ENCODE measurements at places on chromosomes 6 and 20.
A peak's percentile ranks its signal among the peaks of the same experiment; 100 is the strongest.

- DNase-seq = no peak
Observed at GRCh38 chr20:3248167-3248992, 9.4 kb upstream of the SLC4A11 start.

GRCh38 chr6:37538107-37538506 lies 38.4 kb upstream of the CCDC167 start:
- DNase-seq = no peak

DNA sequence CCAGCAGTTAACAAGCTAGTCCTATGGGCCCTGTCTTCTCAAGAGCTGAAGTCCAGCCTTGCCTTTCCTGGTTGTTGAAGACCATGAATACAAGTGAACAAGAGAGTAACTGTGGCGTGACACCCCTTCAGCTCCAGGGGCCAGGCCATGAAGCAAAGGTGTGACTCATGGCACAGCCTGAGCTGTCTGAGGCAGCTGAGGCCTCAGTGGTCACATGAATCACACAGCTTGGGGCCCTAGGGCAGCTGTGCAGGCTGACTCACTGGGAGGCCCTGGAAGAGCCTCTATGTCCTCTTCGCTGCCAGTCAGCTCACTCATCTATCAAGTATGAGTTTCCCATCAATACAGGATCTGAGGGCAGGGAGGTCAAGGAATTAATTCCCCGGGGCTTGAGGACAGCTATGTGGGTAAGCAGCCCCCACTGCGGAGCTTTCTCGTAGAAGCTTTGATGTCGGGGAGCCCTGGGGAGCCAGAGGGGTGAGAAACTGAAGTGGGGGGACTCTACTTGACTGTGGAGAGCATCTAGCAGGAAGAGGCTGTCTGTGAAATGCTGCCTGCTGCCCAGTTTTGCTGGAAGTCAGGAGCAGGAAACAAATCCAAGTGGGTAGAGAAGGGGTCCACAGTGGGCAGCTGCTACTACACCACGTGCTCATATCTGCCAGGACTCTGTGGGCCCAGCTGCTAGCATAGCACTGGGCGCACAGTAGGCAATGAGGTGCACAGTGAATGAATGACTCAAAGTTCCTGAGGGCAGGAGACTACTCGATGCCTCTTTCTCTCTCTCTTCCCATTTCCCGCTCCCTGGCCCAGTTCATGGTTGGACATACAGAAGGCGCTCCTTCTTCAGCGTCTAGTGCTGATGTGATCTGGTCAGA lies 13.7 kb upstream of the FAM83C start:
- DNase-seq = no peak

GRCh38 chr6:10554826-10555225 lies 33.7 kb downstream of the GCNT2 start:
- DNase-seq = no peak

- DNase-seq = no peak
Observed at GRCh38 chr20:31543966-31544598, 29.8 kb downstream of the HM13 start.

- no peak for DNase-seq
Observed at GRCh38 chr6:170128346-170128745, 162.5 kb downstream of the DLL1 start.

DNA sequence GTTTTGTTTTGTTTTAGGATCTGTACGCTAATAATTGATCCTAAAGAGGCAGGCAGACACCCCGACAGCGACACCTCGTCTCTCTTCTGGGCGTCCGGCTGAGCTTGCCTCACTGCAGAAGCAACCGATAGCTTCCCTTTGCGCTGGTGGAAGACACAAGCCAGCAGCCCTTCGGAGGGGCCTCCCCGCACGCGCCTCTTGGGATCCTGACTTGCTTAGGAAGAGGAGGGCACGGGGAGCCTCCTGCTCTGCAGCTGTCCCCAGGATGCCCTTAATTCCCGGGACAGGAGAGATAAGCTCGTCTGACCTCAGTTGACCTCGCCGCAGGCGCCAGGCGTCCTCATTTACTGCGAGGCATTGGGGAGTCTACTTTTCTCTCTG lies 94.0 kb downstream of the CD83 start:
- peak; percentile 9 for DNase-seq

- peak; percentile 28 for DNase-seq
Observed at GRCh38 chr6:150741633-150742200, 123.8 kb upstream of the MTHFD1L start.

GRCh38 chr6:42774201-42774600 lies 7.7 kb upstream of the BICRAL start:
- DNase-seq = no peak

DNA sequence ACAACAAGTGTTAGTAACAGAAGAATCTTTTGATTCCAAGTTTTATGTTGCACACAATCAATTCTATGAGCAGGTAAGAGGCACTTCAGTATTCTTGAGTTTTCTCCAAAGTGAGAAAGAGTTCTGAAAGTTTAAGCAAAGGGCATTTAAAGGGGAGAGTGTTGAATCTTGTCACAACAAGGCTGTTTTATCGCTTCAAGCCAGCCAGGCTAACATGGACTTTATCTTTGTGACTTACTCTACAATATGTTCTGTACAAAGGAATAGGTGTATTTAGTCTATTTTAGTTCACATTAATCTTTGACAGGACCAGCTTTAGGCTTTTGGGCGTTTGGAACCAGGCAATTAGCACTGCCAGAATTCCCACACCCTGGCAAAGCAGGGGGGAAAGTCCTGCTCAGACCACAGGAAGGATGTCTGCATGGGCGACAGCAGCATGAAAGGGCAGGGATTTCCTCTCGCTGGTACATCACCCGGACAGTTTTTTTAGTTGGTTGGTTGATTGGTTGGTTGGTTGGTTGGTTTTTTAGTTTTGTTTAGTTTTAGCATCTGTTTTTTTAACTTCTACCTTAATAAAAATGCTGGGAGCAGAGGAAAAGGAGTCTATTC lies 395.4 kb upstream of the SOX4 start:
- no peak for DNase-seq

GRCh38 chr20:17493173-17493572 lies 38.0 kb downstream of the BFSP1 start:
- no peak for DNase-seq

DNA sequence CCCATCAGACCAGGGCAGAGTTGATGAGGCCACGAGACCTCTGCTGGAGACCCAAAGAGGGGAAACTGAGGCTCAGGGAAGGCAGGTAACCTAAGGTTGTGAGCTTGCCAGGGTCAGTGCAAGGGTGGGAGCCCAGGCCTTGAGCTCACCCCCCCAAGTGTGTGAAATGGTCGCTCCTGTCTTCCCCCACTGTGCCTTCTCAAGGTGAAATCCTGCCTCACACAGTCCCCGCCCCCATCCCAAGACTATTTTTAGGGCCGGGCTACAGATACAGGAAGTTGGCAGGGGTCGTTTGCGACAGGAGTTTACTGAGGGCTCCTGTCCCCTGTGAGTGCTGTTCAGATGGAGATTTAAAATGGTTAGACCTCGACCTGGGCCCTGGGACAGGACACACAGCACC lies 18.7 kb upstream of the GATA5 start:
- no peak for DNase-seq

- DNase-seq = no peak
Observed at GRCh38 chr20:56195946-56196345, 52.6 kb upstream of the MC3R start.

GRCh38 chr20:17295151-17295726 lies 68.4 kb downstream of the PCSK2 start:
- DNase-seq = no peak

GRCh38 chr20:8196096-8196495 lies 64.0 kb downstream of the PLCB1 start:
- DNase-seq = no peak

DNA sequence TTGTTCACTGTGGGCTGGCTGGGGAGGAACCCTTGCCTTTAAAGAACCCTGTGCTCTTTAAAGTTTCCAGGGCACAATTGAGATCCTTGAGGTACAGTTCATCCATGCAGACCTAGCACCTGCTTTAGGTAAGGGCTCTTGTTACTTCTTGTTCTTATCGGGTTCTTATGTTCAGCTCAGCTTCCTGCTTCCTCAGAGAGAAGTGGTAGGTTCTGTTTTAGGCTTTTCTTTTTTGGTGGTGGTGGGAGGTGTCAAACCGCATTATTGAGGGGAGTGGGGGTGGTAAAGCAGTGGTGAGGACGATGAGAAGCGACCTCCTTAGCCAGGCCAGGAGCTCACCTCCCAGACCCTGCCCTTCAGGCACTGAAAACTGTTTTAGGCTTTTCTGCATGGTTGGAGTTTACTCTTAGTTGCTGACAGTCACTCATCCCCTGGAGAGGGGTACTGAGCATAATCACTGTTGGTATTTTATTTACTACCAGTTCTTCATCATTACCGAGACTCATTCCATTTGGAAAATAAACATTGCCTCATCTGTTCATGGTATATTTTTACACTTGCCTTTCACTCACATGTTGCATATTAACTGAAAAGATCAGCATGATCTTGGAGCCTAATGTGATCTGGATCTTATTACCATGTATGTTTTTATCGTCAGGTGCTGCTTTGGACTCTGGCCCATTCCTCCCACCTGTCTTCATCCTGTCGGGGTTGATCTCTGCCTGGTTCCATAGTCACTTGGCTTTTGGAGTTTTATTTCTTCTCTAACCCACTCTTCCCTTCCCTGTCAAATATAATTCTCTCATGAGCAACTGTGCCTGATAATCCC lies 35.4 kb downstream of the SLC16A10 start:
- no peak for DNase-seq

DNA sequence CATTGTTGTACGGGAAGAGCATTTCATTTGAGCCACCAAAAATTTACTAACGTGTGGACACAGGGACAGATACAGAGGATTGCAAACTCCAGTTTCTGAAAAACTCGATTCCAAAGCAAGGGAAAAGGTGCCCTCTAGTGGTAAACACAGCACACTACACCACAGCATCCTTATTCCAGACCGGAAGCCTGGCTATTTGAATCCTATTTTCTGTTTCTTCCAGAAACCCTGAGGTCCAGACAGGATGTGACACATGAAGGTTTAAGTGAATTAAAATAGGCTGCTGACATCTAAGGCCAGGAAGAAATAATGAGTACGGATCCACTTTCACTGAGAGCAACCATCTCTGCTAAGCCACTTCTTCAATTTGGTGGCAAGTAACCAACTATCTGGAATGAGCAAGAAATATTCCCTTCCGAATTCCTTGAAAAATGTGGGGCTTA lies 31.8 kb upstream of the GMPR start:
- DNase-seq = peak; percentile 40

DNA sequence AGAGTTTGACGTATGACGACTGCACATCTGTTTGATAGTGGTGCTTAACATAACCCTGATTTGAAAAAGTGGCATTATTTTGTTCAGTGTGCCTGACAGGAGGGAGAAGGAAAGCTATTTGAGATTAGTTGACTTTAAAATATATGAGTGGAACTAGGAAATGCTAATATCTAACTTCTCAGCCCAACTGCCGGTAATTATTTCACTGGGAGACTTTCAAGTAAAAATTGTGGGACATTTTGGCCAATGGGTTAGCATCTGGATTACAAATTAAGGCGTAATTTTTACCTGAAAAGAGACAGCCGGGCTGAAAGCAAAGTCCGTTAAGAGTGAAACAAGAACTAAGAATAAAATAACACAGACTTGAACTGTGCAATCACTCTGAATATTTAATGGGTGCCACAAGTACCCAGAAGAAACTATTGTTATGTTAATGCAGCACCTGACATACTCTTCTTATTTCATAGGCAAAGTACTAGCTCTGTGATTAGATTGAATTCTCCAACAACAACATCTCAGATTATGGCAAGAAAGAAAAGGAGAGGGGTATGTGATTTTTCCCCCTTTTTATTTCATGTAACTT lies 2.0 kb downstream of the HEY2 start:
- no peak for DNase-seq

- no peak for DNase-seq
Observed at GRCh38 chr6:64998204-64998603, 708.8 kb downstream of the EYS start.

DNA sequence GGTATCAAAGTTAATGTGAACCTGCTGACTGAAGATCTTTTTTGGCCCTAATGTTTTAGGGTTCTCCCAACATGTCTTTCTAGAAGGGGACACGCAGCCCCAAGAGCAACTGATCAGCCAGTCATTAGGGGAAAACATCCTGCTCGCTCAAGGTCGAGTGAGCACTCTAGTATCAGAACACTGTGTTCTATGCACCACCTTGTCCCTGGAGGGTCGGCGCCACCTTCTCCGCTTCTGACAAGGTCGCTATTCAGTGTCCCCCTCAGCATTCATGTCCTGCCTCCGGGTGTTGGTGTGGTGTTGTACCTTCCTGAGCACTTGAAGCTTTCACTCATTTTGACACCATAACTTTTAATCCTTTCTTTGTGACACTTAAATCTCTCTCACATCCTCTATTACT lies 331.2 kb upstream of the KCNQ5 start:
- no peak for DNase-seq

DNA sequence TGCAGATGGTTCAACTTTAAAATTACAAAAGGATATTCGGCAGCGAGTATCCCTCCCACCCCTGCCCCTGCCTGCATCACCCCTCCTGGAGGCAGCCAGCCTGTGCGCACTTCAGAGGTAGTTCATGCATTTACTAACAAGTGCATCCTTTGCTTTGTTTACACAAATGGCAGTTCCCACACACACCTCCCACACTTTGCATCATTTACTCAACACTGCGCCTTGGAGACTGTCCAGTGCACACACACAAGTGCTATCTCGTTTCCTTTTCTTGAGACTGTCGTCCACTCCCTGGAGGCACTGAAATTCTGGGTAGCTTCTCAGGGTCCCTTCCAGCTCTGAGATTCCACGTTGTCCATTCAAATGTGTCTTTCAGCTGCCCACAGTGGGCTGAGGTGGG lies 53.1 kb upstream of the VSX1 start:
- DNase-seq = no peak

- no peak for DNase-seq
Observed at GRCh38 chr6:131954059-131954774, 3.0 kb upstream of the CCN2 start.

GRCh38 chr6:166770216-166771116 lies 143.4 kb upstream of the RPS6KA2 start:
- DNase-seq = no peak

GRCh38 chr6:137486416-137486815 lies 7.8 kb downstream of the OLIG3 start:
- DNase-seq = no peak

GRCh38 chr20:31708736-31709534 lies 13.7 kb downstream of the BCL2L1 start:
- no peak for DNase-seq

DNA sequence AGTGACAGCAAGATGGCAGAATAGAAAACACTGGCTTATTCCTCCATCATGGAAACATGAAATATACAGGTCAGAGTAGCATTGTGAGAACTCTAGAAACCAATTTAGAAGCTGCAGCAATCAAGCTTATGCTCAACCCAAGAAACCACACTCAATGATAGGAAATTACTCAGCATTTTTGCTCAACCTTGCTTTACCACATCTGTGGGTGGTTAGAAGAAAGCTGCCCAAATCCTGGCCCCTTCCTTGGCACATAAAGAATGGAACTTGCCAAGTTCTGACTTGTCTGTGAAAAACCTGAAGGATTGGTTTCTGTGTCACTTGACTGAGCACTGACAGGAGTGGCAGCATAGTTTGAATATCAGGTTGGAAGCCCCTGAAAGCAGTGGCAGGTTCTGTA lies 108.0 kb upstream of the MOCS1 start:
- DNase-seq = no peak
